Spinal cord (tissue), 10 donors: ENCODE measurements at places on chromosomes 2 and 18.

- no peak for DNase-seq
Observed at GRCh38 chr2:54575379-54575888, 119.3 kb downstream of the SPTBN1 start.

DNA sequence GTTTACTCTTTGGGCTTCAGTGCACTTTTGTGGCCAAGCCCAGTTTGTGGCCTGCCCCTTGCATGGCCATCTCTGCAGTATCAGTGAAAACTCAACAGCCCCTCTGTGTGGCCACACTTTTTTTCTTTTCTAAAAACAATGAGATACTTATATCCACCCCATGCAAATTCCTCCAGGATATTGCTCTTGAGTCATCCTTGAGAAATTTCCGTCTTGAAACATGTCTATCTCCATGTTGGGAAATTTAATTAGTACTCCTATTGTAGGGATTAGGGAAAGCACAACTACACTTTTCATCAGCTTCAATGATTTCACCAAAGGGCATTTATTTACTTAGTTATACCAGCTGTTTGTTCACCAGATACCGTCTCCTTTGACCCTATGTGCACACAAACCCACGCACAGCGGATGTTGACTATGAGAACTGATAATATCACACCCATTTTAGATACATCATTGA lies 993.1 kb downstream of the TSN start:
- DNase-seq, result no peak

GRCh38 chr2:179252423-179252822 lies 12.2 kb downstream of the SESTD1 start:
- no peak for DNase-seq

GRCh38 chr2:168180914-168181313 lies 66.5 kb downstream of the STK39 start:
- no peak for DNase-seq

GRCh38 chr2:113167115-113167932 lies 6.4 kb upstream of the PSD4 start:
- no peak for DNase-seq

GRCh38 chr2:103669531-103669930 lies 907.7 kb downstream of the TMEM182 start:
- DNase-seq, result no peak

DNA sequence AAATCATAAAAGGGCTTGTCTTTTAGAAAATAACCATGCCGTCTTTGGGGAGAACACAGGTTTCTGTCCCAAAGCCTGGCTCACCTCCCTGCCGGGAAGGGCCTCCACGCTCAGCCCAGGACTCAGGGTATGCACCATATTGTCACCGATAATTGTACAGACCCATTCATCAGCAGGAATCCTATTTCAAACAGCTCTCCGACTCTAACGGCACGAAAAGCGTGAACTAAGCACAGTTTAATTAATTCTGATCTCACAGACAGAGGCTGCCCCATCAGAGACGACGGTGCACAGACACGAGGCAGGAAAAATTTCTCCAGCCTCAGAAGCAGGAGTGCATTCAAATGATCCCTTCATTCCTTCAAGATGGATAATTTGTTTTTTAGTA lies 276.2 kb downstream of the MYCN start:
- DNase-seq, result peak; percentile 63

DNA sequence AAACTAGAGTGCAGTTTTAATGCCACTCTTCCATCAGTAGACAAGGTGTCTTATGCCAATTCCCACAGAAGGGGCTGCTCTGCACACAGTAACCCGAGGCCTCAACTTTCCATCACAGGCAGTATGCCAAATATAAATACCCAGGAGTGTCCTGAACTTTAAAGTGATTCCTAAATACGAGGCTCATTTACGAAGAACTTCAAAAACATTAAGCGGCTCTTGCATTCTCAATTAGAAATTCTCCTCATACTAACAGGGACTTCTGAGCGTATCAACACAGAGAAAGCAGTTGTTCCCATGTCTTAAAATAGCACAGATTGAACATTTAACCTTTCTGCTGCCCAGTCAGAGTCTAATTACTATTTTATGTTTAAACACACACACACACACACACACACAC lies 638.6 kb downstream of the ERBB4 start:
- no peak for DNase-seq

DNA sequence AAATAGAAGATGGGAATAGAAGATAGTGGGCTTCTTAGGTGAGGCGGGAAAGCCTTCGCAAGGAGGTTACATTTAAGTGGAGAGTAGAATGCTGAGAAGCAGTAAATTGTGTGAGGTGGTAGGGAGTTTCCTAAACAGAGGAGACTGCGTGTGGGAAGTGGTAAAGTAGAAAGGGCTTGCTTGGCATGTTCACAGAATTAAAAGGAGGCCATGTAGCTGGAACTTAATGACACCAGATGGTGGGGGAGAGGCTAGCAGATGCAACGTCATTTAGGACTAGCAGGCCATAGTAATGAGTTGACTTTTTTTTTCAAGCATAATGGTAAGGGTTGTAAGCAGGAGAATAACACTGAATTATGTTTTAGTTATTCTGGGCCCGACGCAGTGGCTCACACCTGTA lies 13.0 kb upstream of the RTN4 start:
- DNase-seq, result no peak
